ENCODE measurements at places on chromosomes 7 and 10.

DNA sequence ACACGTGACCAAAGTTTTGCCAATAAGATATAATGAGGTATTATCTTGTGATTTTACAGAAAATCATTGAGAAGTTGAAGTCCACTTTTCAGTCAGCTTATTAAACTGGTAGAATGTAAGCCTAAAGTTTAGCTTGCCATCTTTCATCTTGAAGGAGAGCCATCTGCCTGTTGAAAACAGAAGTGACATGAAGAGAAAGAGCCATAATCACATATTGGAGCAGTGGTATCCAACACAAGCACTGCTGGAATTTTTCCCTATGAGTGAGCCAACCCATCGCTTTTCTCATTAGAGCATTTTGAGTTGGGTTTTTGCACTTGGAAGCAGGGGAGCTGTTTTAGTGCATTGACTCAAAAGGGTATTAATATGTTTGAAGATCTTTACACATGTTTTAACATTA is 117.6 kb upstream of the FERD3L start:
- DNase-seq = no peak

GRCh38 chr7:16891338-16891737 is 9.6 kb upstream of the AGR3 start:
- DNase-seq = no peak

DNA sequence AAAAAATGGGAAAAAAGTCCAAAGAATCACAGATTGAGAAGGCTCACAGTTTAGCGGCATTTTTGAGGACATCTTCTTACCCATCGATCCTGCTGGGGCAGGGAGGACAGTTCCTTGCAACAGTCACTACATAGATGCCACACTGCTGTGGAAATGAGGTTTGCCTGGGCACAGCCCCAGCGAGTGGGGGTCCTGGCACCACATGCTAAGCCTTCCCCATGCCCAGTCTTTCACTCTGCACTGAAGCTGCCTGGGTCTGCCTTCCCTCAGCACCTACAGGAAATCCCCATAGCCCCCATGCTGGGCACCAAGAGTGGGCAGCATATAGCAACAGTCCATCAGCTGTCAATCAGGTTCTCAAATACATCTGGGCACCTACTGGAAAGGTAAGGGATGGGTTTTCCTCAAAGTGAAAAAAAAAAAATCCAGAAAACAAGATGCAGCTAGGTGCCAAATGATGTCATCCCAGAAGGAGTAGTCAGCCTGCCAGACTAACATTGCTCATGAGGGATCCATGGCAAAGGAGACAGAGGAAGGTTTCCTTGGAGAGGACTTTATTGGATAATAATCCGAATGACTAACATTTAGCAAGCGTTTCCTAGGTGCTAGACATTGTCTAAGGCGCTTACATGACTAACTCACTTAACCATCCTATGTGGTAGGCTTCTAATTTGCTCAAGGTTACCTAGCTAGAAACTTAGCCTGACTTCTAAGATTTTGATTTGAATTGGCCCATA is 125.7 kb upstream of the CXCL12 start:
- no peak for DNase-seq

DNA sequence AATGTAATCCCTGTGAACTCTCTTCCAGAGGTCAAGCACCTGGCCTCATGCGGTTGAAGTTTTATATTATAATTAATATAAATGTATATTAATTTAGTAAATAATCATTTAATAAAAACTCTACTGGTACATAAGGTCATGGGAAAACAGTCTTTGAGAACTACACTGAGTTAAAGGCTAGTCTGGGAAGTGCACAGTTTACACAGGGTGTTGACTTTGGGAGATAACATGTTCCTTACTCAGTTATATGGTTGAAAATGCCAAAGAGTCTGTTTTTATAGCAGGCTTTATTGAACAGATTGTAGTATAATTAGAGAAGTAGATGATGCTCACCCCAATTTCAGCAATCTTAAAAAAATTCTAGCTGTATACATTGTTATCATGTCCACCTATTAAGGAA is 735.9 kb downstream of the GATA3 start:
- no peak for DNase-seq

DNA sequence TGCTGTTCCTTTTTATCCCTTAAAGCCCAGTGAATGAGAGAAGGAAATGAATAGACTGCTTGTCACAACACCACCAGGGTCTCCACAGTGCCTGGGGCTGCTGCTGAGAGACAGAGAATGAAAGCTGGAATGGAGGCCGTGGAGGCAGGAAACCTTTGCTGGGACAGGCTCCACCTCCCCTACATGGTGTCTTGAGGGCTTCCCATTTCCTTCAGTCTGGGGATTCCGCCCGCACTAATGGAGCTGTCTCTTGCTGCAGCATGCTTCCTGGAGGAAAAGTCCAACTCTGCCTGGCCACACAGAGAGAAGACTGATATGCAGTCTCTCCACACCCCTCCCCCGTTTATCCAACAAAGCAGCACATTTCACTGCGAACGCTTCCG is 54.5 kb downstream of the LRRC4 start:
- no peak for DNase-seq

DNA sequence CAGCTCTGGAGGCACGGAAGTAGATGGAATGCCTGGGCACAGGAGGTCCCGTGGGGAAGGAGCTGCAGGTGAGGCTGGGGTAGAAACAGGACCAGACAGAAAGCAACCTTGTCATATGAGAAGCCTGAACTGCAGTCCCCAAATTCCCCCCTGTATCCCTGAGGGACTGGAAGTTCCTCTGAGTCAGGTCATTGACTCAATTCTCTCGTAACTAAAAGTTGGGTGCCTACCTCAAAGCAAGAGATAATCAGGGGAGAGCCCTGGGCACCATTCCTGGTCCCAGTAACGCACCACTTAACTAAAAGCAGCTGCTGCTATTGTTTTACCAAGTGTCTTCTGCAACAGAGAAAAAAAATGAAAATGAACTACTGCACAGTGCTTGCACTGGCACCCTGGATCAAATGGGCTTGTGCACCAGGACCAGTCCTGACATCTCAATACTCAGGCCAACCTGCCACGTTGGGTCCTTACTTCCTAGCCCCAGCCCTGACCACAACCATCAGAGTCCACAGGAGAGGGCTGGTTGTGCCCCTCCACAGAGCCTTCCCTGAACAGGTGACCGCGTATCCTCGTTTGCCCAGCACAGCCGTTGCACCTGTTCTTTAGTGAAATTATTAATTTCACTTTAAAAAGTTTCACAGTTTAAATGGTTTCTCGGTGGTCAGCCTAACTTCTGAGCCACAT is 79.3 kb downstream of the GRID1 start:
- DNase-seq = no peak

GRCh38 chr7:43458330-43459018 is 124.4 kb upstream of the STK17A start:
- DNase-seq = no peak

GRCh38 chr7:50450590-50451032 is 461 bp upstream of the FIGNL1 start:
- no peak for DNase-seq

DNA sequence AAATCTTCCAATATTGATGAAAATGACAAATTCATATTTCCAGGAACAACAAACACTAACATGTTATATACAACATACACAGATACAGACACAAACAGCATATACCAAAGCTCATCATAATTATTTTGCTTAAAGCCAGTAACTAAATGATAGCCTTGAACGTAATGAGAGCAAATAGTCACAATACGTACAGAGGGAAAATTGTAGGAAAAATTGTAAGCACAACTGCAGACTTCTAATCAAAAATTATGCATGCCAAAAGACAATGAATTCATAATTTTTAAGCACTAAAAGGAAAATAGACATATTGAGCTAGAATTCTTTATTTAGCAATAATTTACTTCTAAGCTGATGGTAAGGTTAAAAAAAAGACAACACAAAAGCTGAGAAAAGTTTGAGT is 1466.9 kb upstream of the CELF2 start:
- DNase-seq = no peak

GRCh38 chr7:80088705-80089104 is 45.9 kb upstream of the GNAI1 start:
- DNase-seq = no peak

DNA sequence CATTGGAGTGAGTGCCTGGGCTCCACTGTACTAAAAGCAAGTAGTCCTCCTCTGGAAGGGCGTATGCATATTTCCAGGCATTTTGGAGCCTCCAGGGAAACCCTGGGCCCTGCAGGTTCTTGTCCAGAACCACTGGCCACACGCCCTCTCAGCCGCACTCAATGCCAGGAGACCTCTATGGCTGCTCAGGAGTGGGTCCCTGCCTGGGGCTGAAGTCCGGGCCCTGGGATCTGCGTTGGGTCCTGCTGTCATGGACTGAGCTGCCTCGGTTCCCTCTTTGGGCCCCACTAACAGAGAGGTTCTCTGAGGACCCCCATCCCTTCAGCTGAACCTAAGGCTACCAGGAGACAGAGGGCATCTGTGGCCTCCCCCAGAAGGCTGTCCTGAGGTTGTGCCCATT is 58.3 kb downstream of the GRK5 start:
- DNase-seq = no peak

DNA sequence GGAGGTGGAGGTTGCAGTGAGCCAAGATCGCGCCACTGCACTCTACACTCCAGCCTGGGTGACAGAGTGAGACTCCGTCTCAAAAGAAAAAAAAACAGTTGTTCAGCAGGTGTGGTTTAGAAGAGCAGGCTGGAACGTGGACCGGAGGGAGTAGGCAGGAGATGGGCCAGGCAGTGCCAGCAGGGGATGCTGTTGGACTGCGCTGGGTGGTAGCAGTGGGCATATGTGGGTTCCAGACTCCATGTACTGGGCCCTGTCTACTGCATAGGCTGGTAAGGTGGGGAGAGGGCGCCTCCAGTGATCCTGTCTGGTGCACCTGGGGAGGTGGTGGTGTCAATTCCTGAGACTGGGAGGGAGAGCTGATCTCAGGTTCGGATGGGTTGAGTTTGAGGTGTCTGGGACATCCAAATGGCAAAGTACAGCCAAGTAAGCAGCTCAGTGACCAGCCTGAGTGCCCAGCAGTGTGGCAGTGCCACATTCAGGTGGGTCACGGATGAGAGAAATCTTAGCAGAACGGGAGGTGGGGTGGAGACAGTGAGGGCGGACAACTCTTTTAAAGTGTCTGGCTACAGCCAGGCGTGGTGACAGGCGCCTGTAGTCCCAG is 25.9 kb downstream of the SFXN4 start:
- DNase-seq = no peak

Measured in lower leg skin (tissue), 4 donors.